Muscle of leg (tissue), 16 donors: ENCODE measurements at places on chromosomes 6 and 20. TPM values are rescaled to one million over a fixed set of nuclear protein-coding genes. Genes with fewer than 3 reads are reported as not detected.

GRCh38 chr6:47071681-47072080 lies 29.5 kb upstream of the ADGRF1 start:
- H3K4me1 ChIP-seq: peaks cover 13% of the 10 kb centered on the region
- H3K36me3 ChIP-seq: no peaks in the 10 kb centered on the region
- no peak overlapping the region for H3K4me3 ChIP-seq
- no peak for DNase-seq
- H3K27ac ChIP-seq: no peak overlapping the region
- H3K27me3 ChIP-seq: no peaks in the 10 kb centered on the region

GRCh38 chr20:46359233-46359751 lies 47.1 kb downstream of the ELMO2 start:
- DNase-seq: no peak
- H3K4me3 ChIP-seq: no peak overlapping the region
- H3K27ac ChIP-seq: no peak overlapping the region

DNA sequence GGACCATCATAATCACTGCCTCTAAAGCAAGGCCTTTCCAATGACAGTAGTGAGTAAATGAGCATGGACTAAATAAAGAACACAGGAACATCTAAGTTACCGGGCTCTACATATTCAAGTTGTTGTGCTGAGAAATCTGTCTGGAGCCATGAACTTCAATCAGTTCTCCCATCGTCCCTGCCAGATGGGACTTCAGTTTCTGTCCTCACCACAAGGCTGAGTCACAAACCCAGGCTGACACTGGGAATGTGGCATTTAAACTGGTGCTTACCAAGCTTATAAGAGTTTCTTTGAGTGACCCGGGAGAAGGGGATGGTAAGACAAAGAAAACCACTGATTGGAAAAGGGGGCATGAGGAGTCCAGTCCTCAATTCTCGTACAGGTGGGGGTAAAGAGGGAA lies 497.0 kb downstream of the MAFB start:
- no peaks in the 10 kb centered on the region for H3K36me3 ChIP-seq
- DNase-seq: no peak
- no peaks in the 10 kb centered on the region for H3K27me3 ChIP-seq
- H3K4me3 ChIP-seq: no peak overlapping the region

THBS2 gene
- 64.4 TPM for polyA plus RNA-seq

DNA sequence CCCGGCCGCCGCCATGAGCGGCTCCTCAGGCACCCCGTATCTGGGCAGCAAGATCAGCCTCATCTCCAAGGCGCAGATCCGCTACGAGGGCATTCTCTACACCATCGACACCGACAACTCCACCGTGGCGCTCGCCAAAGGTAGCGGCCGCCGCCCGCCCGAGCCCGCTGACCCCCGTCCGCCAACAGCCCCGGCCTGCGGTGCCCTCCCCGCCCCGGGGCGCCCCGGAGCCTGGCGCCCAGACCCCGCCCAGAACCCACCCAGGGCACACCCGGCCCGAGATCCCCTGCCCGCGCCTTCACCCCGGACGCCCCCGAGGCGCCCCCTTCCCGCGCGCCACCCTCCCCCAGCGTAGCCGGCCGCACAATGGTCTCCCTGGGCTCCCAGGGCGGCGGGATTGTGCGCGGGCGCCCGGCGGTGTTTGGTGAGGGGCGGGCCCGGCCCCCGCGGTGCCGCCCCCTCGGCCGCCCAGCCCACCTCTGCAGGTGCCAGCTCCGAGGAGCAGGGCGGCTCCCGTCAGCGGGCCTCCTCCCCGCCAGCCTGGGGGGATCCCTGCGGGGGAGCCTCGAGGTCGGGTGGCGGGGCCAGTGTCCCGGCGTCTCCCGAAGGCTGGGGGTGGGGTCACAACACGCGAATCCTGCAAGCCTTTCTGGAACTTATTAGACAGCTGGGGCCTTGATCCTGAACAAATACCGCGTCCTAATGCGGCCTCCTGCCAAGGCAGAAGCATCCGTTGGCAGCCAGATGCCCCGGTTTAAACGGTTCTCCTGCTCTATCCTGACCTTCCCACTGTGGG lies 577 bp downstream of the LSM14B start:
- H3K4me1 ChIP-seq: peaks cover 54% of the 10 kb centered on the region
- H3K4me3 ChIP-seq: peak overlapping the region; percentile 64
- peak; percentile 76 for DNase-seq
- peaks cover 11% of the 10 kb centered on the region for H3K27me3 ChIP-seq

BHLHE23 gene
- not detected for polyA plus RNA-seq

DNA sequence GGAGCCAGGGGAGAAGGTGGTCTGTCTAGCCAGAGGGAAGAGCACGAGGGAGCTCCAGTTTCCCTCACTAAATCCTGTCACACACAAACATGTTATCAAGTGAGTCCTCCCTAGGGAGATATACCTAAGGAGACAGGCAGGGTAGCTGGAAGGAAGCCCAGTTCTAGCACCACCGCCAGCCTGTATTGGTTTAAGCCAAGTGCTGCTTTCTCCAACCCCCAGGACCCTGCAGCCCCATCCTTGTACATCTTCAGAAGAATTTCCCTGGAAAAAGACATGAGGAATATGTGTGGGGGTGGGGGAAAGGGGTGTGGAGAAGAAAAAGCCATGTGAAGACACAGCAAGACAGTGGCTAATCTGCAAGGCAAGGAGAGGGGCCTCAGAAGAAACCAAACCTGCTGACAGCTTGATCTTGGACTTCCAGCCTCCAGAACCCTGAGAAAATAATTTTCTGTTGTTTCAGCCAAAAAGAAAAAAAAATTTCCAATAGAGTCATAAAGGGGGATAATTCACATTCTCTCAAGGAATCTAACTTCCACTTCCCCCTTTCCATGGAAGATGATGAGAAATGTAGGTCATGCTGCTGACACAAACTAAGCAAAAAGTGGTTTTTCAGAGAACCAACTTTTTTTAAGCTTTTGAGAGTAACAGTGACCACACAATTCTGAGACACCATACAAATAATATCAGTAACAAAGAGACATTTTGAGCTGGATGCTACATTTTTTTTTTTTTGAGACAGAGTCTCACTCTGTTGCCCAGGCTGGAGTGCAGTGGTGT lies 103.2 kb upstream of the PRDM1 start:
- H3K4me3 ChIP-seq: no peak overlapping the region
- no peaks in the 10 kb centered on the region for H3K36me3 ChIP-seq
- peak; percentile 49 for DNase-seq
- H3K27ac ChIP-seq: no peak overlapping the region
- peaks cover 61% of the 10 kb centered on the region for H3K27me3 ChIP-seq
